ENCODE measurements at places on chromosomes 11 and 22.

DNA sequence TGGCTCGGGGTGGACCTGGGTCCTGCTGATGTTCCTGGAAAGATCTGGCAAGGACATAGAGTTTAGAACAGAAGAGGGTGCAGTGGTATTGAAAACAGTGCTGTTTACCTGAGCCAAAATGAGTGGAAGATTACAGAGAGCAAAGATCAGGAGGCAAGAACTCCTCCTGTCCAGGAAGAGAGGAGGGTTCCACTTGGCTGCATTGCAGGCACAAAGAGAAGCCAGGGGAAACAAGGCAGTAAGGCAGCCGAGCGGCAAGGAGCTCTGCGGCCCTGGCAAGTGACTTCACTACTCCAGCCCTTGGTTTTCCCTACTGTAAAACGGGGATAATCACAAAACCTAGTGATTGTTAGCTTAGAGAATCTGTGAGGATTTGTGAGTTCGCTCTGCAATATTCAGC is 3.7 kb upstream of the PACSIN2 start:
- no peak for DNase-seq

DNA sequence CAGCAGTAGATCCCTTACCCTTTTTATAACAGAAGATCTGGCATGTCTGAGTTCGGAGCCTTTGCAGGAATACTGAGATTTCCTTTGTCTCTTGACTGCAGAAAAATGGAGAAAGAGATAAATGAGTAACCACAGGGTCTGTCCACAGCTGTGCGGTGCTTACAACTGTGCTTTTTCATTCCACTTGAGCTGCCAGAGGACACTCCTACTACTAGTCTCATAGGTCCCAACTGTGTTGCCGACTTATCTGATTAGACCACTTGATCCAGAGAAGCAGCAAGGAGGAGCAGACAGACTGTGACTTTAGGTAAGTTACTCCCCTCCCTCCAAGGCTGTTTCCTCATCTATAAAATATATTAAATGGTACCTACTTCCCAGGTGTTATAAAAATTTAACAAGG is 17.5 kb downstream of the FAM227A start:
- DNase-seq, result no peak

GRCh38 chr11:2386591-2386990 is 9.5 kb downstream of the CD81 start:
- DNase-seq, result no peak

DNA sequence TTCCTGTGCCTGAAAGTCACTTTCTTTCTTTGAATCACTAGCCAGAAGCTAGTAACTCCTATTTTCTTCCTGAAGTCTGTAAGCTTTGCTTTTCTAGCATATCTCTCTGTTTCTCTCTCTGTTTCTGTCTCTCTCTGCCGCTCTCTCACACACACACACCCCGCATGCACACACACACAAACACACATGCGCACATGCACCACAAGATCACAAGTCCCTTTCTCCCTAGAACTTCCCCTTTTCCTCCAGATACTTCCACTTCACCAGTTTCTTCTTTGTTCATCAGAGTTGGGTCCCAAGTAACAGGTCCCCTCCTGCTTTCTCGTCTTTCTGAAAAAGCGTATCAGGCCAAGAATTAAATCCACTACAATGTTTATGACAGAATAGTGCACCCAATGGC is 148.5 kb upstream of the HSD17B12 start:
- DNase-seq, result no peak

- DNase-seq, result peak; percentile 9
Measured at GRCh38 chr11:60485987-60486386, 6.6 kb upstream of the MS4A12 start.

GRCh38 chr11:64219755-64220154 is 6.2 kb downstream of the TRPT1 start:
- DNase-seq, result no peak

GRCh38 chr11:70415642-70416395 is 17.5 kb downstream of the CTTN start:
- no peak for DNase-seq

DNA sequence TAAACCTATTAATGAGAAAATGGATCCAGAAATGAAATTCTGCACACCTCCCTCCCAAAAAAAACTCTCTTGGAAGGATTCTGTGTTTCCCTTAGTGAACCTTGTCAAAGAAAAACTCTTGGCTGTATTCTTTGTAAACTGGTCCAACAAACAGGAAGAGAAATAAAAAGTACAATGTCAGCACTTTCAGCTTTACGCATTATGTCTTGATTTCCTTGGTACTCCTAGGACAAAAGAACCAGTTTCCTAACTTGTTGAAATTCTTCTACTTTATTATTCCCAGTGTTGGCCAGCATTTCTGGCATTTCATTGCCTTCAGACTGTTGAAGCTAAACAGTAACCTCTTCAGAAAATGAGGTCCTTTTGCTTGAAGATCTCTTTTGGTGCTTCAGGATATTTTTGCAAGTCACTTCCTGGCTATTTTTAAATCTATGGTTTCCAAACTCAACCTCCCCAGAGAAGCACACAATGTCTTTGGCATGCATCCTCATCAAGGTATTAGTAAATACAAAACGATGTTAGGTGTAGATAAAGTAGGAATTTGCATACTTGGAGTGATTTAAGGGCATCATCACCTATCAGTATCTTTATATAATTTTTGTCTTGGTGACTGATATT is 342.7 kb downstream of the AASDHPPT start:
- DNase-seq, result no peak

DNA sequence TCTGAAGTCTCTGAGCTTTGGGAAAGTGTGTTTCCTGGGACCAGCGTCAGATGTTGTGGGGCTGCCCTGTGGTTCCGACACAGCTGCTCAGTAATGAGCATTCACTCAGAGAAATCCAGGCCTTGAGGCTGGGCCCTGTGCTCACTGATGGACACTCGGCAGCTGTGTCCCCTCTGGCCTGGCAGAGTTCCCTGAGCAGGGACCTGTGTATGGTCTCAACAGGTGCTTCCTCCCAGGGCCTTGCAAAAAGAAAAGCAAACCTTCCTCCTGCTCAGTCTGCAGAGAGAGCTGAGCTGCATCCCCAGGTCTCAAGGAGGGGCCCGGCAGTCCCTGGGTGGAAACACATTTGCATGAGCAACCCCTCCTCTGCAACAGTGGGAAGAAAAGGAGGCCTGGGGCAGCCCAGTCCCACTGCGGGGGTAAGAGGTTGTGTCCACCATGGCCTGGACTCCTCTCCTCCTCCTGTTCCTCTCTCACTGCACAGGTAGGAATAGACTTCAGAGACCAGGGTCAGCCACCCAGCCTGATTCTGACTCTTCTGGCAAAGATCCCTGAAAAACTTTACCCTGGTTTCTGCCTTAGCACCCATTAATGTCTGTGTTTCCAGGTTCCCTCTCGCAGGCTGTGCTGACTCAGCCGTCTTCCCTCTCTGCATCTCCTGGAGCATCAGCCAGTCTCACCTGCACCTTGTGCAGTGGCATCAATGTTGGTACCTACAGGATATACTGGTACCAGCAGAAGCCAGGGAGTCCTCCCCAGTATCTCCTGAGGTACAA is 131.2 kb downstream of the VPREB1 start:
- DNase-seq, result no peak

- no peak for DNase-seq
Measured at GRCh38 chr22:44309137-44309536, 3.6 kb downstream of the SHISAL1 start.

- DNase-seq, result no peak
Measured at GRCh38 chr11:46533396-46534100, 60.3 kb downstream of the AMBRA1 start.

DNA sequence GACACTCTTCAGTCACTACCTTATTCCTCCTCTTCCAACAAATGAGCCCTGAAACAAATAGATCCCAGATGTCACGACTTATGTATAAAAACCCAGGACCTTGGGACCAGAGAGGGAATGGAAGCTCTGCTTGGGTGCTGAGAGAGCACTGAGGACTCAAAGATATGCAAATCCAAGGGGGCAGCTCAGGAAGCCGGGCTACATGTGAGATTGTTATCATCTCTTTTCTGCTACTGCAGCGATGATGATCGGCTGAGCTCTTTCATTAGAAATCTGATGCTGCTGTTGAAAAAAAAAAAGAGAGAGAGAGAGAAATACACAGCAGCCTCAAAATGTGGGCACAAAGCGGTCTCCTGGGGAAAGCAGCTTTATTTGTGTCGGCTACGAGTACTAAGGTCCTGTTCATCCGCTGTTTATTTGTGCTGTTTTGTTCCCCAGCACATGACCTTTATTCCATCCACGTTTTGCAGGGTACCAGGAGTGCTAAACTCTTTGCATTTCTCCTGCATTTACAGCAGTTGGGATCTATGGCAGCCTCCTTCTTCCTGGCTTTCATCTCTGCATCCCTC is 120.2 kb downstream of the TRIM29 start:
- peak; percentile 91 for DNase-seq

- no peak for DNase-seq
Measured at GRCh38 chr11:110148775-110149744, 55.9 kb downstream of the ZC3H12C start.

- peak; percentile 92 for DNase-seq
Measured at GRCh38 chr11:32015427-32015826, 75.4 kb upstream of the RCN1 start.

DNA sequence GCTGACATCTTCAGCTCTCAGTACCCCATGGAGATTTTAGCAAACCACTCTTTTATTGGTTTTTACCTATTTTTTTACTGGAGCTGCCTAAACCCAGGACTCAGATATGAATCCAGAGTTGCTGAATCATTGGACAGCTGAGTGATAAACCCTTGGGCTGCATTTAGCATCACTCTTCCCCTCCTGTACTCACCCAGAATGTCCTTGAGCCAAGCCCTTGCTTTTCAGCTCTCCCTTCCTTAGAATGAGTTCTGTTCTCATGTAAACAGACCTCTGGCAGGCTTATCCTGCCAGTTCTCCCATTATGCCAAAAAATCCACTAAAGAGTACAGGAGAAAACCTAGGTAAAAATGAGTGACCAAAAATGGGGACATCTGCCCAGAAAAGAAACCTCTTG is 200.1 kb upstream of the POU2AF2 start:
- no peak for DNase-seq

GRCh38 chr22:27750584-27751265 is 50.8 kb downstream of the MN1 start:
- no peak for DNase-seq

DNA sequence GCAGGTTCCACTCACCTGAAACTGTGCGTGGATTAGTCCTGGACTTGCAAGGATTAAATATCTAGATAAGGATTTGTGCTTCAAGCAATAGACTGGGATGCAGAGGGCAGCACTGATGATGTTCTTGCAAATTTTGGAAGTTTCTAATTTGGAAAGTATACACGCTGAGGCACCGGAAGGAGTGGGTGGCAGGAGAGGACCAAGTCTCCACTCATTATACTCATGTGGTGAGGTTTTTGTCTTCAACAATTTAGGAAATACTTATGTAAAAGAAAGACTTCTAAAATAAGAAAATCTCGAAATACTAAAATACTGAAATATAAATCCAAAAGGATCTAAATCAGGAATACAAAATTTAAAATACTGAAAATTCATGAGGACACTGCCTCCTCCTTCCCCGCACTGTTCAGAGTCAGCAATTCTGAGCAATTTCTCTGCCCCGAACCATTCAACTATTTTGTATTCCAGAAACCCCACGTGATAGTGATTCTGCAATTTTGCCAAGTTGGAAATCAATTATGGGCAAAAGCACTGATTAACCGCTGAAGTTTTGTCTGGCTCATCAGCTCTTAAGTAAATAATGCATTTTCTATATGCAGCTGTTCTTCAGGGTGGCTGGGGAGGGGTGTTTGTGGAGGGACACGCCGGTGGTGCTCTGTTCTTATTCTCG is 47.0 kb upstream of the CLMP start:
- no peak for DNase-seq

GRCh38 chr11:61270354-61271076 is 24.6 kb downstream of the VWCE start:
- no peak for DNase-seq

DNA sequence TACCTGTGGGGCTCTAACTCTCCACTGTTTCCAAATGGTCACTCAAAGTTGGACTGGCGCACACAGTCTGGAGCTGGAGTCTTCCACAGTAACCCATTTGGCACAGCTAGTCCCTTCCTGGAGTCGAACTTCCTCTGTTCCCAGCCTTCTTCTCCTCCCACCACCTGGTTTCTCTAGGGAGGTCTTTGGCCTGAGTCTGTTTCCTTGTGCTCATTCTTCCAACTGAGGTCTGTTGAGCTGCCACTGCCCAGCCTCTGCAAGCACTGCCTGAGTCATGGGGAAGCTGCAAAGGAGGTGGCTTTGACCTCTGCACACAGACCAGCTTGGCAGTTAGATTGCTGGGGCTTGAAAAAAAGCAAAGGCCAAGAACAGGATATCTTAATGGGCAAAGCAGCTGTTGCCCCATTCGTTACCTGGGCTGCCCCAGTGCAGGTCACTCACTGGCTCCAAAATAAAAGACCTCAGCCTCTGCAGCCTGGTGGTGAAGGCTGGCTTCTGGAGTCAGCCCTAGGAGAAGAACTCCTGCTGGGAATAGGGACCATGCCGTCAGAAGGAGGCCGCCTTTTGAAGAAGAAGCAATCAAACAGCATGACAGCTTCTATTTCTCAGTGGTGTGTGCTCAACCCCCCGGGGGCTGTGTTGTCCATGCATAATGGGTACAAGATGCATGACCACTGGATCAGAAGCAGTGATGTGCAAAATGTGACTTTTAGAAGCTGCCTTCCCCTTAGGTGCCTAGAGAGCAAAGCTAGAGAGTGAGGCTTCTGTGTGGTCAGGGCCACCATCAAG is 3.0 kb downstream of the ADAMTS15 start:
- DNase-seq, result no peak

DNA sequence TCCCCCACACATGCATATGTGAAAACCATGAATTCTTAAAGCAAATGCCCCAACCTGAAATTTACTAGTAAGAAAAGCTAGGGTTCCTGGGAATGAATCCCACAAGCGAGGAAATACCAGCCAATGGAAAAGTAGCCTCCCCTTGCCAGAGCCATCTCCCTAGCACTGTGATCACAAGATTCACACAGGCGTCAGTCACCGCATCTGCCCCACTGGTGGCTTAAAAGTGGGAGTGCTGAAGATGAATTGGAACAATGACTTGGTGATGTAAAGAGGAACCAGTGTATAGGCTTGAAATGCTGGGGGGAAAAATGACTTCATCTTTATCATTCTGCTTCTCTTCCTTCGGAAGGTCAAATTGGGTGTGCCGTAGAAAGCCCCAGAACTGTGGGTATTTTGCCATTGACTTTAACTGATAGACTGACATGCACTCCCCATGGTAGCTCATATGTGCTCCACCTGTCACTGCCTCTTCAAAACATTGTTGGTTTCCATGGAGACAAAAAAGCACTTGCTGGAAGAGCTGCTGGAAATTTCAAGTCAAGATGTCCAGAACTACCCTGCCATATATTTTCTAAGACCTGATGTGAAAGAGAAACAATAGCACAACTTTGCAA is 19.2 kb upstream of the ASPHD2 start:
- DNase-seq, result no peak

DNA sequence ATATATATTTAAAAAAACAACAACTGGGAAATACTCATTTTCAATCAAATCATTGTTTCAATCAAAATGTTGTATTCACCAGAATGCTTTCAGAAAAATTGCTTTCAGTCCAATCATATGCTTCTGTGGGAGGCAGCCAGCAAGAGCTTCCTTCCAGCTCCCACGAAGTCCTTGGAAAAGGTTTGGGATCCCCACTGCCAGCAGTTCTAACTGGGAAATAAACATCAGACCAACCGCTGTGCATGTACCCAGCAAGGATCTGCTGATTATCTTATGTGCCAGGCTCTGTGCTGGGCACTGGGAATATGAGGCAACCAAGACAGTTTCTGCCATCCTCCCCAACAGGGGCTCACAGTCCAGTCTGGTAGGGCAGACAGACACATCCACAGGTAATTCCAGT is 10.8 kb downstream of the RPS13 start:
- no peak for DNase-seq

Measured in NCI-H1105 treated with DMSO at 0.1 percent for 48 hours (cell line).